ENCODE measurements at places on chromosomes 5 and 9.

DNA sequence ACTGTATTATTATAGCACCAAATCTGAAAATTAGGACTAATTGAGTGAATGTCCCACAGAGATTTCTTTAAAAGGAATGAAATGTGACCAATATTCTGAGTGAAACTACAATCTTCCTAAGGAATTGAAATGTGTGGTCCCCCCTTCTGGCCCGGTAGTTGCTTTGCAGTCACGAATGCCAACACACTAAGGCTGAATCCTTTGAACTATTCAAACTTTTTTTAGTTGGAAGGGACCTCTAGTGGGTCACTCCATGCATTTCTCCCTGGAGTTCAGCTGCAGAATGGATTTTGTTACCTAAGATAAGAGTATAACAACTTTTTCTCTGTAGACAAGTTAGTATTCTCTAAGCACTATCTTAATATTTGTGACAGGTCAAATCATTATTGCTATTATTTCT lies 2.8 kb downstream of the CDH6 start:
- no peak for DNase-seq

DNA sequence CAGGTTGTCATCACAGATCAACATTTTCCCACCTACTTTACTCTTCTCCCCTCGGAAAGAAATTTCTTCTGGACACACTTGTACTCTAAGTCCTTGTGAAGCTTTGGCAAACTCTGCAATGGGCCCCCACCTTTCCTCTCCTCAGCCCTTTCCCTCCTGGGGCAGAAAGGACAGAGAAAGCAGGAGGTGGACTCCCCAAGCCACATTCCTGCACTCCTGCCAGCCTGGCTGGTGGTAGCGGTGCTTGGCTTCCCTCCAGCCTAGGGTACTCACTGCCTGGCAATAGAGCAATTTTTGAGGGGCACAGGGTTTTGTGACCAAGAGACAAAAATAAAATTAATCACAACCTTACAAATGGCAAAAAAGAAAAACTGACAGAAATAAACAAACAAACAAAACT lies 451.4 kb downstream of the ZSWIM6 start:
- no peak for DNase-seq

- no peak for DNase-seq
These were observed 576.9 kb downstream of the EBF1 start for GRCh38 chr5:158522776-158523175.

GRCh38 chr5:115262011-115262320 lies 711 bp downstream of the PGGT1B start:
- no peak for DNase-seq

GRCh38 chr9:101014566-101014965 lies 14.0 kb upstream of the PLPPR1 start:
- no peak for DNase-seq

GRCh38 chr5:169584998-169585451 lies 1.5 kb downstream of the SPDL1 start:
- no peak for DNase-seq

All from activated naive CD4-positive, alpha-beta T cell treated with anti-CD3 and anti-CD28 coated beads, Interleukin-2, amount 50 U/mL, for 16 hours (primary cell).